ENCODE measurements at places on chromosomes 12 and 14.

- no peaks in the 10 kb centered on the region for H3K27me3 ChIP-seq
- DNase-seq: no peak
- no peaks in the 10 kb centered on the region for H3K4me1 ChIP-seq
- H3K4me3 ChIP-seq: no peak overlapping the region
Measured at GRCh38 chr12:121175383-121176119, 34.4 kb upstream of the P2RX4 start.

DNA sequence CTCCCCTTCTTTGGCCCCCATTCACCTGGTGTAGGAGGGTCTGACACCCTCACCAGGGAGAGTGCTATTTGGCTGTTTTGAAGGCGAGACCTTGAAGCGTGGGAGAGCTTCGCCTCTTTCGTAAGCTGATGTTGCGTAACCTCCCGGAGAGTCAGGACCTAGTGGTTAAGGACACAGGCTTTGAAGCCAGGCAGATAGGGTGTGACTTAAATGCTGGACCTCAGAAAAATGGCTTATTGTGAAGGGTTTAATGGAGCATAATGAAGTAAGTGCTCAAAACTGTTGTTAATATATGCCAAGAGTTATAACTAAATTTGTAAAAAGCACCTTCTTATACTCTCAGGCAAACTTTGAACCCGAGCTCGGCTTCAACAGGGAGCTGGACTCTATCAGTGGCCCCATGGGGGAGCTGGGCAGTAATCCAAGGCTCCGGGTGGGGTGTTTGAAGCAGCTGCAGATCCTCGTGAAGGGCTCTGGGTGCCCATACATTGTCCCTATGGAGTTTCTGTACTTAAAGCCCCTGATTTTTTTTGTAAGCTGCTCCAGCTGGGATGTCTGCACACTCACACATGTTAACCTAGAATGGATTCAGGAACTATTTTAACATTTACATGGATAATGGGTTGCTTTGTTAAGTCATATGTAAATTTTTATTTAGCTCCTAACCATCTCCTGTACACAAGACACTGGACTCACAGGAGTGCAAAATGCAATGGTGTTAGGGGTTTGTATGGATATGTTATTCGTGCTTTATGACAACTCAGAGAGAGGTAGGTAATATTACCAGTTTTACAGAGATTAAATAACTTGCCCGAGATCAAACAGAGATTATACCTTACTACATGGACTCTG, 26.0 kb downstream of the PPFIBP1 start:
- H3K36me3 ChIP-seq: no peaks in the 10 kb centered on the region
- no peak for DNase-seq
- H3K27me3 ChIP-seq: no peaks in the 10 kb centered on the region
- no peaks in the 10 kb centered on the region for H3K4me1 ChIP-seq
- H3K27ac ChIP-seq: no peak overlapping the region

DNA sequence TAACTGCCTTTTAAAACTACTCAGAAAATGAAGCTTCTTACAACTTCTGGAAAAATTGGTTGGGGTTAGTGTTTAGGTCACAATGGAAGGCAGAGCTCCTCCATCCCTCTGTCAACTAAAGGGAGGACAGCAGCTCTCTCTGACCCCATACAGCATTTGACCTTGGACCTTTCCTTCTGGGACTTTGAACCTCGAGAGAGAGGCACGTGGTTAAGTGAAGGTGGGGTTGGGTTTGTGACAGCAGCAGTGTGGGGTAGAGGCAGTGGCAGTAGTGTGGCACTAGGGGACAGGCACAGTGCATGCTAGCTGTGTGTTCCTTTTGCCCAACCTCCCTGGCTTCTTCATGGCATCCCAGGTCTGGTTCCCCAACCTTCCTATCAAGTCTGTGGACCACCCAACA, 9.4 kb upstream of the C12orf75 start:
- no peak overlapping the region for H3K4me3 ChIP-seq
- no peaks in the 10 kb centered on the region for H3K27me3 ChIP-seq
- no peaks in the 10 kb centered on the region for H3K36me3 ChIP-seq
- DNase-seq: no peak
- H3K4me1 ChIP-seq: no peaks in the 10 kb centered on the region

DNA sequence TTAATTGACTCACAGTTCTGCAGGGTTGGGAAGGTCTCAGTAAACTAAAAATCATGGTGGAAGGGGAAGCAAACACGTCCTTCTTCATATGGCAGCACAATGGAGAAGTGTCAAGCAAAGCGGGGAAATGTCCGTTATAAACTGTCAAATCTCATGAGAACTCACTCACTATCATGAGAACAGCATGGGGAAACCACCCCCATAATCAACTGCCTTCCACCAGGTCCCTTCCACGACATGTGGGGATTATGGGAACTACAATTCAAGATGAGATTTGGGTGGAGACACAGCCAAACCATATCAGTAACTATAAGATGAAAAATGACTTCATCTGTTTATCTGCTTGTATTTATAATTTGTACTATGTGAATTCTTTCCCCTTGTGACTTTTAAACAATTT, 577.6 kb upstream of the MDGA2 start:
- no peaks in the 10 kb centered on the region for H3K27me3 ChIP-seq
- H3K36me3 ChIP-seq: peaks cover 79% of the 10 kb centered on the region
- DNase-seq: no peak
- H3K27ac ChIP-seq: no peak overlapping the region

DNA sequence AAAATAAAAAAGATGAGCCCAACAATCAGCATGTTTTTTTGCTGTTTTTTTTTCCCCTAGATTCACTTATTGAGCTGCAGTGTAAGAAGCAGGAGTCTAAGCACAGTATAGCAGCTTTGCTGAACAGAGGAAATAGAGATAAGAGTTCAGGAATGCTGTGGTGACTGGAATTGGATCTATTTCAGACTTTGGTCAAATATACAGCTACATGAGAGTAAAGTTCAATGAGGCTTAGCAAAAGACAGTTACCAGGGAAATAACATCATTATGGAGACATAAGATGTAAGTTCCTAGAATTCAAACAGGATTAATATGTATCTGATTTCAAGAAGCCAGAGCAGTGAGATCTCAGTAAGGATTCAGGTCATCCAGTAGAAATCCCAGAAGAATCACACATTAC, 613.0 kb downstream of the RPS29 start:
- H3K4me3 ChIP-seq: no peak overlapping the region
- H3K4me1 ChIP-seq: no peaks in the 10 kb centered on the region
- no peak overlapping the region for H3K27ac ChIP-seq
- no peak for DNase-seq
- no peaks in the 10 kb centered on the region for H3K27me3 ChIP-seq

GRCh38 chr12:50013361-50014147, 11.7 kb downstream of the RACGAP1 start:
- H3K36me3 ChIP-seq: peaks cover 3% of the 10 kb centered on the region
- peaks cover 2% of the 10 kb centered on the region for H3K4me1 ChIP-seq
- H3K4me3 ChIP-seq: no peak overlapping the region
- no peaks in the 10 kb centered on the region for H3K27me3 ChIP-seq
- no peak overlapping the region for H3K27ac ChIP-seq
- DNase-seq: no peak

- H3K36me3 ChIP-seq: no peaks in the 10 kb centered on the region
- H3K27ac ChIP-seq: no peak overlapping the region
- no peaks in the 10 kb centered on the region for H3K27me3 ChIP-seq
- no peak overlapping the region for H3K4me3 ChIP-seq
Measured at GRCh38 chr12:28568118-28568517, 377.9 kb downstream of the CCDC91 start.

DNA sequence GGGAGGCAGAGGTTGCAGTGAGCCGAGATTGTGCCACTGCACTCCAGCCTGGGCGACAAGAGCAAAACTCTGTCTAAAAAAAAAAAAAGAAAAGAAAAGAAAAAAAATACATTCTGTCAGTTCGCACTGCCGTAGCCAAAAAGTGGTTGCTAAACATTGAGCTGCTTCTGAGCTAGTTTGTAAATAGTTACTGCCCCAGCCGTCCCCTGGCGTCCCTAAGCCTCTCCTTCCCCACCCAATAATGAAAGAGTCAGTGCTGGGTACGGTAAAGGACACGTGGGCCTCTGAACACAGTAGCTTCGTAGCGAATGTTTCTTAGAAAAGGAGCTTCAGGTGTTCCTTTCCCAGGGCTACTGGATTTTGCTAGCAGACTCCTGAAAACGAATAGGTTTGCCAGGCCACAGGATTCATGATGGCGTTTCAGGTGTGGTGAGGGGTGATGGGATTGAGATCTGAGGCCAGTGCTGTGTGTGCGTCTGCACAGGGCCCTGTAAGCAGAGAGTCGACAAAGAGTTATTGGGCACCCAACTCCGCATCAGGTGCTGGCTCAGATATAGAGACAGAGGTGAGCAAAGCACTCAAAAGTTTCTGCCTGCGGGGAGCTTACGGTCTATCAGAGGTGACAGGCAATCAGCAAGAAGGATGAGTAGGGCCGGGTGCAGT, 94.1 kb downstream of the LGMN start:
- no peaks in the 10 kb centered on the region for H3K36me3 ChIP-seq
- H3K4me1 ChIP-seq: no peaks in the 10 kb centered on the region
- H3K27ac ChIP-seq: no peak overlapping the region
- DNase-seq: no peak
- H3K27me3 ChIP-seq: no peaks in the 10 kb centered on the region

All from H1 (cell line).